CD4-positive, alpha-beta T cell (primary cell): ENCODE measurements at places on chromosomes 11 and 22.

- H3K36me3 ChIP-seq = no peaks in the 10 kb centered on the region
- no peaks in the 10 kb centered on the region for H3K4me1 ChIP-seq
- DNase-seq = no peak
- no peaks in the 10 kb centered on the region for H3K27me3 ChIP-seq
- no peak overlapping the region for H3K4me3 ChIP-seq
Observed at GRCh38 chr11:103053997-103054396, 38.0 kb downstream of the DCUN1D5 start.

- no peak overlapping the region for H3K27ac ChIP-seq
- peaks cover 2% of the 10 kb centered on the region for H3K4me1 ChIP-seq
Observed at GRCh38 chr11:5703741-5704536, 14.3 kb downstream of the TRIM22 start.

DNA sequence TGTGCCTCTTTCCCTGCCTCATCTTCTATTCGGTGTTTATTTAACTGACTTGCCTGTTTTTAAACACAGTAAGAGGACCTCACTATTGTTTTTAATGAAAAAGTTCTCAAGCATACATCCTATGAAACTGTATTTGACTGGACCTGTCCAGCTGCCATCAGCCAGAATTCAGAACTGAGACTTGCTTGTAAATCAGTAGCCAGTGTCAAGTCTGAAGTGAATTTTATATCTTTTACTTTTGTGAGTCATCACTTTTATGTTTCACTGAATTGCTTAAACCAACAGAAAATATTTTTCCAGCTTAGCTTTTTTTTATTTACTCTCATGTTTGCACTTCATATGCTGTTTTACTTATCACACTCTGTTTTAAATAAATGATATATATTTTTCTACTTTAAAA is 88.3 kb downstream of the LUZP2 start:
- no peaks in the 10 kb centered on the region for H3K36me3 ChIP-seq
- no peaks in the 10 kb centered on the region for H3K27me3 ChIP-seq
- H3K4me1 ChIP-seq = no peaks in the 10 kb centered on the region
- DNase-seq = no peak
- no peak overlapping the region for H3K4me3 ChIP-seq

GRCh38 chr11:95734009-95734572 is 55.5 kb downstream of the FAM76B start:
- peaks cover 6% of the 10 kb centered on the region for H3K4me1 ChIP-seq
- no peak overlapping the region for H3K4me3 ChIP-seq
- DNase-seq = no peak
- H3K27me3 ChIP-seq = no peaks in the 10 kb centered on the region
- no peaks in the 10 kb centered on the region for H3K36me3 ChIP-seq

GRCh38 chr22:31337178-31337577 is 9.0 kb downstream of the PATZ1 start:
- no peak overlapping the region for H3K4me3 ChIP-seq
- peaks cover 46% of the 10 kb centered on the region for H3K4me1 ChIP-seq
- no peaks in the 10 kb centered on the region for H3K27me3 ChIP-seq
- no peak for DNase-seq

- H3K27ac ChIP-seq = no peak overlapping the region
- H3K4me1 ChIP-seq = peaks cover 6% of the 10 kb centered on the region
- H3K4me3 ChIP-seq = no peak overlapping the region
- H3K36me3 ChIP-seq = peaks cover 9% of the 10 kb centered on the region
Observed at GRCh38 chr22:44130076-44130711, 50.5 kb upstream of the PARVG start.

DNA sequence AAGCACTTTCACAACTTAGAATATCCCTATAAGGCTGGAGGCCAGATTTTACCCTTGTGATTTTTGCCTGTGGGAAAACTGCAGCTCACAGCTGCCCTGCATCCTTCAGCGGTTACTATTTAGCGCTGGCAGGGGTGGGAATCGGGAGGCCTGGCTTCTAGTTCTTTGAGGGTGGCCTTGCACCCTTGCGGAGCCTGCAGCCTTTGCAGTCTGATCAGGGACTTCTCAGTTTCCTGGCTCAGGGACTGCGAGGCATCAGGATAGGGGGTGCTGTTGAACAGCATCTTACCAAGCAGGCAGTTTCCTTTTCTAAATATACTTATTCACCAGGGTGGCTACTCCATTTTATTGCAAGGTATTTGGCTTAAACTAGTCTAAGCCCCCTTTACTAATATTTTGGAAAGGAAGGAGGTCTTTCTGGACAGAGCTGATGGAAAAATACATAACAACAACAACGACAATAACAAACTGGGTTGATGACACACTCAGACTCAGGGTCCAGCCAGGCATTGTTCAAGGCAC is 2.9 kb upstream of the APOA1 start:
- peaks cover 12% of the 10 kb centered on the region for H3K36me3 ChIP-seq
- H3K4me3 ChIP-seq = no peak overlapping the region
- H3K4me1 ChIP-seq = peaks cover 12% of the 10 kb centered on the region
- no peaks in the 10 kb centered on the region for H3K27me3 ChIP-seq

GRCh38 chr11:31243706-31244105 is 125.8 kb downstream of the DCDC1 start:
- no peaks in the 10 kb centered on the region for H3K4me1 ChIP-seq
- H3K36me3 ChIP-seq = no peaks in the 10 kb centered on the region
- H3K27me3 ChIP-seq = no peaks in the 10 kb centered on the region
- no peak overlapping the region for H3K4me3 ChIP-seq

- peaks cover 33% of the 10 kb centered on the region for H3K36me3 ChIP-seq
- H3K4me1 ChIP-seq = peaks cover 26% of the 10 kb centered on the region
- DNase-seq = peak; percentile 58
- peak overlapping the region; percentile 53 for H3K27ac ChIP-seq
Observed at GRCh38 chr11:119306373-119306890, 10.5 kb downstream of the MCAM start.

DNA sequence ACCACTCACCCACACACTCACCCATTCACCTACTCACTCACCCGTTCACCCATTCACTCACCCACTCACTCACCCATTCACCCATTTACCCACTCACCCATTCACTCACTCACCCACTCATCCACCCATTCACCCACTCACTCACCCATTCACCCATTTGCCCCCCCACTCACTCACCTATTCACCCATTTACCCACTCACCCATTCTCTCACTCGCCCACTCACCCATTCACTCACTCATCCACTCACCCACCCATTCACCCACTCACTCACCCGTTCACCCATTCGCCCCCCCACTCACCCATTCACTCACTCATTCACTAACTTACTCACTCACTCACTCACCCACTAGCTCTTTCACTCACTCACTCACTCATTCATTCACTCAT is 15.0 kb downstream of the MUC5AC start:
- H3K4me1 ChIP-seq = no peaks in the 10 kb centered on the region
- no peak overlapping the region for H3K4me3 ChIP-seq
- no peaks in the 10 kb centered on the region for H3K36me3 ChIP-seq
- DNase-seq = no peak
- H3K27me3 ChIP-seq = no peaks in the 10 kb centered on the region
- H3K27ac ChIP-seq = no peak overlapping the region

- DNase-seq = no peak
- H3K27ac ChIP-seq = no peak overlapping the region
Observed at GRCh38 chr11:8122173-8122764, 41.3 kb downstream of the TUB start.

DNA sequence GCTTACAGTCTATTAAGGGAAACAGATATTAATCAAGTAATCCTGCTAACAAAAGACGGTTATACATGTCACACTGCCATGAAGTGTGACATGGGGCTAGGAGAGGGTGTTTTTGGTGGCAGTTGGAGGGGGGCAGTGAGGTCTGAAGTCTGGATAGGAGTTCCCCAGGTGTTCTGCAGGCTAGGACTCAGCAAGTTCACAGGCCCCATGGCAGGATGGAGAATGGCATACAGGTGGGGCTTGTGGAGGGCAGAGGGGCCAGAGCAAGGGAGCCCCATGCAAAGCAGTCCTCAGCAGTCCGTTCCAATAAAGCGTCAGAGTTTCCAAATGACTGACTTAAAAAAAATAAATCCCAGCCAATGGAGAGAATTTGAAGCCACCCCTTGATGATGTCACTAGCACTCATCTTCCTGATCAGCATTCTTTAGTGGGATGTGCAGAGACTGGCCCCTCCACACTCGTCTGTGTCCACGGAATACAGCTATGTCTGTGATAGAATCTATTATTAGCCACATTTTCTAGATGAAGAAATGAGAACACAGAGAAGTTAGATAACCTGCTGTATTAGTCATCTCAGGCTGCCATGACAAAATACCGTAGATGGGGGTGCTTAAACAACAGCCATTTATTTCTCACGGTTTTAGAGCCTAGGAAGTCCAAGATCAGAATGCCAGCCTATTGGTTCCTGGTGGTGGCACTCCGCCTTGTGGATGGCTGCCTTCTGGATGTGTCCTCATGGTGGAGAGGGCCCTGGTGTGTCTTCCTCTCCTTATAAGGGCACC is 32.6 kb downstream of the PRDM11 start:
- no peak overlapping the region for H3K4me3 ChIP-seq
- H3K27ac ChIP-seq = no peak overlapping the region
- peaks cover 14% of the 10 kb centered on the region for H3K36me3 ChIP-seq

DNA sequence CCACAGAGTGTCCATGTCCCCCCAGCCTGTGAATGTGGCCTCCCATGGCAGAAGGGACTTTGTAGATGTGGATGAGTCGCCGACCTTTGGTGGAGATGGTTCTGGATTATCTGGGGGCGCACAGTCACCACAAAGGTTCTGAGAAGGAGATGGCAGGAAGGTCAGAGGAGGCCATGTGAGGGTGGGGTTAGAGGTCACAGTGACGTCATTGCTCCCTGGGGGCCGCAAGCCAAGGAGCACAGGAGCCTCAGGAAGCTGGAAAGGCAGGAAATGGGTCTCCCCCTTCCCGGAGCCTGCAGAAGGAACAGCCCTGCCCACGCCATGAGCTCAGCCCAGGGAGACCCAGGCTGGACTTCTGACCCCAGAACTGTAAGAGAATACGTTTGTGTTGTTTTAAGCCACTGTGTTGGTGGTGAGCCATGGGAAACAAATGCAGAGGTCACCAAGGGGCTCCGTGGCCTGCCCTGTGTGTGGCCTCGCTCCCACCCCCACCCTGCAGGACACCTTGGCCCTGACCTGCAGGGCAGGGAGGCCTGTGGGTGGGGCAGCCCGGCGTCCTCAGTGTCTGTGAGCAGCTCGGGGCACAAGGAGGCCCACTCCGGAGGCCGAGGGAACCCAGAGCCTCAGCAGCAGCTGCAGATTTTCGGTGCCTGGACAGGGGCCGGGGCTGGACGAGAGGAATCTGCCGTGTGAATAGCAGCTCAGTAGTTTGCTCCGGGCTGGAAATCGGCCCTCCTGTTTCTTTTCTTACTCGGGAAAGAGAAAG is 32.1 kb downstream of the GRAMD4 start:
- H3K4me1 ChIP-seq = peaks cover 15% of the 10 kb centered on the region
- no peak overlapping the region for H3K4me3 ChIP-seq
- DNase-seq = no peak
- H3K36me3 ChIP-seq = no peaks in the 10 kb centered on the region
- H3K27ac ChIP-seq = no peak overlapping the region
- no peaks in the 10 kb centered on the region for H3K27me3 ChIP-seq

DNA sequence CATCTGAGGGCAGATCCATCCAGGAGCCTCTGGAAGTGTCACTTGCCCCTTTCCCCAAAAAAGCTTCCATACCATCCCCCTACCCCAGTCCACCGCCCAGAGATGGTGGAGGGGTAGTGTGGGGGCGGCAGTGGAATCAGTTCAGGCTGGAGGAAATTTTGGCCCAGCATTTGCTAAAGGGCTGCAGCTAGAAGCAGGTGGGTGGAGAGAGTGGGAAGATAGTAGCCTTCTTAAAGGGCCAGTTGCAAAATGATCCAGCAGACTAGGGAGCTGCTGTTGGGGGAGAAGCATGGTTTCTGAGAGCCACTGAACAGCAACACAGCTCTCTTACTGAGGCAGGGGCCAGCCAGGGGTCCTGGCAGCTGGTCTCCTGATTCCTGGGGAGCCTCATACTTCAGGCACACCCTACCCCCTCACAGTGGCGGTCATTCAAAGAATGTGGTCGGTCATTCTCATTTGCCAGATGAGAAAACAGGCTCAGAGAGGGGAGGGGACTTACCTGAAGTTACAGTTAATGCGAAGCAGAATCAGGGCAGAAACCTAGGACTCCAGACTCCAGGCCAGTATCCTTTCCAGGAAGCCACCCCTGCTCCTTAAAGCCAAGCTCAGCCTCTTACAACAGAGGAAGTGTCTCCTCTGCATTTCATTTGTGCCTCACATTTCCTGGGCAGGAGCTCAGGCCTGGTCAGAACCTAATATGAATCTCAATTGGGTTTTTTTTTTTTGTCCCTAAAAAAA is 5.4 kb downstream of the SEC14L2 start:
- H3K27me3 ChIP-seq = no peaks in the 10 kb centered on the region
- H3K27ac ChIP-seq = no peak overlapping the region
- DNase-seq = no peak

- no peaks in the 10 kb centered on the region for H3K27me3 ChIP-seq
- no peak overlapping the region for H3K27ac ChIP-seq
- H3K36me3 ChIP-seq = peaks cover 72% of the 10 kb centered on the region
- DNase-seq = no peak
Observed at GRCh38 chr22:29815580-29815979, 22.5 kb downstream of the ASCC2 start.

DNA sequence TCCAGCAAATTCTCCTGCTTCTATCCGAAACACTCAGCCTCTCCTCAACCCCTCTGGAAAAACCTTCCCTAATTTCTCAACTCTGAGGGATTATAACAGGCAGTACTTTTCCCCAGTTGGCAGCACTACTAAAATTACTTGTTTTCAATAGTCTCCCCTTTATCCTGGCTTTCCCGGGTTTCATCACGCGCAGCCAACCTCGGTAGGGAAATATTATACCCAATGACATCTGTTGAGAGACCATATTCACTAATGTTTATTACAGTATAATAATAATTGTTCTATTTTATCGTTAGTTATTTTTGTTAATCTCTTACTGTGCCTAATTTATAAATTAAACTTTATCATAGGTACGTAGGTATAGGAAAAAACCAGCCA is 330 bp upstream of the POLD3 start:
- H3K27ac ChIP-seq = no peak overlapping the region
- H3K4me3 ChIP-seq = peak overlapping the region; percentile 84
- H3K4me1 ChIP-seq = peaks cover 13% of the 10 kb centered on the region
- DNase-seq = no peak

- no peak overlapping the region for H3K27ac ChIP-seq
- no peaks in the 10 kb centered on the region for H3K27me3 ChIP-seq
- no peaks in the 10 kb centered on the region for H3K4me1 ChIP-seq
- peaks cover 61% of the 10 kb centered on the region for H3K36me3 ChIP-seq
- DNase-seq = no peak
Observed at GRCh38 chr11:88297421-88297820, 40.1 kb downstream of the CTSC start.

- H3K4me3 ChIP-seq = no peak overlapping the region
- no peak for DNase-seq
- H3K27me3 ChIP-seq = no peaks in the 10 kb centered on the region
Observed at GRCh38 chr11:13929395-13929891, 33.1 kb upstream of the SPON1 start.

- no peaks in the 10 kb centered on the region for H3K27me3 ChIP-seq
- no peaks in the 10 kb centered on the region for H3K36me3 ChIP-seq
Observed at GRCh38 chr11:2794968-2795322, 90.6 kb downstream of the CDKN1C start.
